ENCODE measurements at places on chromosomes 4 and X.

- no peak for DNase-seq
Observed at GRCh38 chr4:108446556-108446955, 173.8 kb upstream of the RPL34 start.

GRCh38 chr4:15525080-15525479 is 55.4 kb downstream of the CC2D2A start:
- DNase-seq, result no peak

DNA sequence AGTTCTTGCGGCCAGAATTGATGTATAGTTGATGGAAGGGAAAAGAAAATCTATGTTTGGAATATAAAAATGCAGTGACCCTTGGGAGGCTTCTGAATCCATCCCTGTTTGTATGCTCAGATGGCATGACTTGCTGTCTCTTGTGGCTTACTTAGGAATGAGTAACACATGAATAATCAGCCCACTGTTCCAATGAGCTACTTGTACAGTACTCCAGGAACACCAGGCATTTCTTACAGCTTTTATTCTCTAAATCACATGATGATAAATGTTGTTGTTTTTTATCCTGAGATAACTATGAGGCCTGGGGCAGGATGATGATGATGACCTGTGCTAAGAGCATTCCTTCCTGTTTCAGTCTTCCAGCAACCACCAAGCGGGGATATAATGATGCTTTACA is 18.9 kb downstream of the TMPRSS11E start:
- DNase-seq, result no peak

DNA sequence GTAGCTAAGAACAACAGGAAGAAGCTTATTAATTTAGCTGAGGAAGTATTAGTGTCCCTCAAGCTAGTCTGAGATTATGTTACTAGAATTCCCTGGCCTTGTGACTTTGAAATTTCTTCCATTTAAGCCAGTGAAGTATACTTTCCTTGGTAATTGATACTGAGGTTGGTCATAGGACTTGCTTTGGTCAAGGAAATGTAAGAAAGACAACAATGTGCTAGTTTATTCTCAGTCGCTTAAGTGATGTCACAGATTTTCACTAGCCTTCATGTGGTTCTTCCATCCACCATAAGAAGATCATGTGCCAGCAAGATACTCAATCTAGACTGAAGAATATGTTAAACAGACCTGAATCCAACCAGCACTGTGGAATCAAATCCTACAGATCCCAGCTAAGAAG is 1140.1 kb downstream of the TECRL start:
- DNase-seq, result no peak
